AG04449 (cell line): ENCODE measurements at places on chromosomes 5 and 9.

- DNase-seq = no peak
Observed at GRCh38 chr5:174723979-174724483, 351 bp upstream of the MSX2 start.

- DNase-seq = no peak
Observed at GRCh38 chr5:84635235-84636055, 250.8 kb upstream of the EDIL3 start.

GRCh38 chr5:112023766-112024165, 266.8 kb upstream of the NREP start:
- no peak for DNase-seq

GRCh38 chr9:121023064-121023463, 27.0 kb downstream of the C5 start:
- no peak for DNase-seq
